ENCODE measurements at places on chromosomes 2 and 18. TPM values are rescaled to one million over a fixed set of nuclear protein-coding genes. Genes with fewer than 3 reads are reported as not detected.

- H3K4me1 ChIP-seq = no peaks in the 10 kb centered on the region
- no peak for DNase-seq
- no peak overlapping the region for H3K27ac ChIP-seq
- no peaks in the 10 kb centered on the region for H3K27me3 ChIP-seq
- no peaks in the 10 kb centered on the region for H3K36me3 ChIP-seq
Measured at GRCh38 chr18:69492861-69493260, 92.2 kb downstream of the DOK6 start.

GRCh38 chr2:173881461-173881860 lies 83.7 kb downstream of the SP3 start:
- H3K27me3 ChIP-seq = no peaks in the 10 kb centered on the region
- peak; percentile 7 for DNase-seq
- H3K4me1 ChIP-seq = peaks cover 4% of the 10 kb centered on the region
- no peak overlapping the region for H3K27ac ChIP-seq

DNA sequence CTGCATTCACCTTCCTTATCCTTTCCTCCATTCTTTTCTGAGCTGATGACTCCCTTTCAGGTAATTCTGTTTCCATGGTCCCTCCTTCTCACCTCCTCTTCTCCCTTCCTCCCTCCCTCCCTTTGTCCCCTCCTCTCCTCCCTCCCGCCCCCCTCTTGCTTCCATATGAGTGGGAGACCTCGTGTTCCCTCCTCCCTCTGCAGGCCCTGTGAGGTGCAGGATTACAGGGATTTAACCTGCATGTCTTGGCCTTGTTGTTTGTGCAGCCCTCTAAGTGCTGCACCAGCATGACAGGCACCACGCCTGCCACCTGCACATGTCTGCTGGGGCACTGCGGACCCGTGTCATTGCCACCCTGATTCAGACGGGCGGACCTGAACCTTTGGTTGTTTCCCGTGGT lies 103.1 kb downstream of the SNTG2 start:
- no peaks in the 10 kb centered on the region for H3K36me3 ChIP-seq
- H3K27me3 ChIP-seq = no peaks in the 10 kb centered on the region
- no peak for DNase-seq
- no peak overlapping the region for H3K27ac ChIP-seq

Gene NPPC
- total RNA-seq = 0.66 TPM

- no peak overlapping the region for H3K4me3 ChIP-seq
- H3K27ac ChIP-seq = no peak overlapping the region
- H3K4me1 ChIP-seq = no peaks in the 10 kb centered on the region
Measured at GRCh38 chr2:82279367-82279766, 1974.8 kb upstream of the LRRTM1 start.

Gene CXCR4
- 2.8 TPM for total RNA-seq

GRCh38 chr2:222057347-222058073 lies 241.3 kb downstream of the PAX3 start:
- no peak overlapping the region for H3K27ac ChIP-seq
- peaks cover 29% of the 10 kb centered on the region for H3K27me3 ChIP-seq
- no peak overlapping the region for H3K4me3 ChIP-seq
- no peak for DNase-seq
- no peaks in the 10 kb centered on the region for H3K36me3 ChIP-seq

DNA sequence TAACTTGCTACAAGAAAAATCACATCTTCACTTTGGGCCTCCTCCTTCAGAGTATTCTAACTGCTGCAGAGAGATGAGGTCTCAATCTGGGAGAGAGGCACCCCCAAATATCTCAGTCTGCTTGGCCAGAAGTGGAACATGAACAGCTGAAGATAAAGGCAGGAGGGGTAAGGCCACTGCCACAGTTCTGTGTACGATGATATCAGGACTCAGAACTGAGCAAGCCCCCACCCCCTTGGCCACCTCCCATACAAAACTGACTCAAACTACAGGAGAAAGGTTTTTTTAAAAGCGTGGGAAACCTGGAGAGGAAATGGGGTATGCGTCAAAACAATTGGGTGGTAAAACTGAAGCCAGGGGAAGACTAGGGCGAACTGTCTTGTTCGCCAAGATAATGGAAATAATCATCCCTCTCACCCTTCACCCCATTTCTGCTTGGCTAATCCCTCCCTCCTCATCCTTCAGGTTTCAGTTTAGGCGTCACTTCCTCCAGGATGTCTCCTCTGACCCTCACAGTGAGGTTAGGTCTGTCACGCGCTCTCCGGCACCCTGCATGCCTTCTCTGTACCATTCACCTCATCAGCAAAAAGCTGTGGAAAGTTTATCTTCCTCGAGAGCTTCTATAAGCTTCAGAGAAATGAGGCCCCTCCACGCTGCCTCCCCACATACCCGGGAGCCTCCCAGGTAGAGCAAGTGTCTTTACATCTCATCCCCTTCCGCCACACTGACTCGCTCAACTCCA lies 64.4 kb downstream of the SFXN5 start:
- no peak overlapping the region for H3K27ac ChIP-seq
- no peaks in the 10 kb centered on the region for H3K27me3 ChIP-seq
- H3K4me3 ChIP-seq = no peak overlapping the region
- H3K36me3 ChIP-seq = no peaks in the 10 kb centered on the region

GRCh38 chr18:79405781-79406575 lies 10.2 kb downstream of the NFATC1 start:
- no peaks in the 10 kb centered on the region for H3K36me3 ChIP-seq
- H3K4me1 ChIP-seq = peaks cover 3% of the 10 kb centered on the region
- H3K27me3 ChIP-seq = peaks cover 15% of the 10 kb centered on the region
- H3K4me3 ChIP-seq = no peak overlapping the region
- no peak overlapping the region for H3K27ac ChIP-seq

Gene DOK6
- total RNA-seq = 3.1 TPM

- peaks cover 2% of the 10 kb centered on the region for H3K27me3 ChIP-seq
- no peak overlapping the region for H3K27ac ChIP-seq
- no peaks in the 10 kb centered on the region for H3K36me3 ChIP-seq
- DNase-seq = no peak
- H3K4me1 ChIP-seq = no peaks in the 10 kb centered on the region
Measured at GRCh38 chr2:17849275-17849674, 29.2 kb upstream of the KCNS3 start.

Gene LYPD6B
- total RNA-seq = 1.1 TPM

Gene CHN1
- total RNA-seq = 23.9 TPM

DNA sequence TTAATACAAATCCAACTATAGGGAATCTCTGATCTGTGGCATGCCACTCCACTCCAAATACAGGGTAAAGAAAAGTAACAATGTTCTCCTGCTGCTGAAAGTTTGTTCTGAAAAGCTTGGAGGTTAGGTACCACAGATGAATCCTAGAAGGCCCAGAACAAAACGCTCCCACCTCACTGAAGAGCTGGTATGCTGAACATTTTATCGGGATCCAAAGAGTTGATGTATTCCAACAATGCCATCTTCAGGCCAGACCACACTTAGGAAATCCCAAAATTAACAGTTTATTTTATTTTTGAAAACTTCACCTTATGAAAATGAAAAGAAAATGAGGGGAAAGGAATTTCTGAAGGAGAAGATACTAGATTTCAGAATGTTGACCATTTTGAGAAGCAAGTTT lies 145.1 kb upstream of the CDH19 start:
- H3K4me1 ChIP-seq = no peaks in the 10 kb centered on the region
- no peaks in the 10 kb centered on the region for H3K36me3 ChIP-seq
- no peaks in the 10 kb centered on the region for H3K27me3 ChIP-seq
- H3K27ac ChIP-seq = no peak overlapping the region

Gene ZC3H8
- total RNA-seq = 7.5 TPM

Gene SPDYA
- 1.3 TPM for total RNA-seq

Gene TRAPPC12
- 65.9 TPM for total RNA-seq

DNA sequence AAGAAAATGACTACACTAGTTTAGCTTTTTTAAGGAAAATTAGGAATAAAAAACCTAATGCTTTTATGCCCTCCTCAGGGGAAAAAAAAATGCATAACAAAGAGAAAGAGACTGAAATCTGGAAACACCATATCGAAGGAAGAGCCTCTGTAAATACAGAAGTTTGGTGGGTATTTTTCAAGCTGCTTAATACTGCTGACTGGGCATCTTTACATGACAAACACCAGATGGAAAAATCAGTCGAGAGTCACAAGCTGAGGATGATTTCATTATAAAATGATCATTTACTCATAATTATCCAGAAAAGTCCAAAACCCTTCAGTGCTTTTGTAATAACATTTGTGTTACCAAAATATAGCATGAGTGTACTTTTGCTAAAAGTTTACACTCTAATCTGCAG lies 1600.7 kb upstream of the ACVR2A start:
- no peak overlapping the region for H3K27ac ChIP-seq
- H3K4me3 ChIP-seq = no peak overlapping the region
- no peaks in the 10 kb centered on the region for H3K27me3 ChIP-seq
- no peaks in the 10 kb centered on the region for H3K36me3 ChIP-seq
- DNase-seq = no peak
- H3K4me1 ChIP-seq = peaks cover 7% of the 10 kb centered on the region

Gene IL1RN
- not detected for total RNA-seq

GRCh38 chr18:49673281-49673680 lies 111.4 kb downstream of the LIPG start:
- no peak overlapping the region for H3K4me3 ChIP-seq
- peaks cover 20% of the 10 kb centered on the region for H3K27me3 ChIP-seq
- no peaks in the 10 kb centered on the region for H3K4me1 ChIP-seq
- DNase-seq = no peak
- no peaks in the 10 kb centered on the region for H3K36me3 ChIP-seq
- no peak overlapping the region for H3K27ac ChIP-seq

DNA sequence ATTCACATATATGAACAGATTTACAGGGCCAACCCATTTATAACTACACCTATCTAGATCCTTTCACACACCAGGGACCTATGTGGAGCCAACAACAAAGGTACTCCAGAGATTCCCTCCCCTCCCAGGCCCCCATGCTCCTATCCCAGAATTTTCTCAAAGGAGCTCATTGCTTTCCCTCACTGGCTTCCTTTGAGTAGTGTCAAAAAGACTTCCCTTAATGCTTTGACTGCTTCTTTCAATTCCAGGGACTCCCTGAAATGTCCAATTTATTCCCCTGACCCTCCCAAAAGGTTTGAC lies 46.6 kb downstream of the IKZF2 start:
- no peak overlapping the region for H3K27ac ChIP-seq
- no peak overlapping the region for H3K4me3 ChIP-seq
- no peak for DNase-seq
- H3K4me1 ChIP-seq = no peaks in the 10 kb centered on the region

Gene PSMA8
- total RNA-seq = not detected

DNA sequence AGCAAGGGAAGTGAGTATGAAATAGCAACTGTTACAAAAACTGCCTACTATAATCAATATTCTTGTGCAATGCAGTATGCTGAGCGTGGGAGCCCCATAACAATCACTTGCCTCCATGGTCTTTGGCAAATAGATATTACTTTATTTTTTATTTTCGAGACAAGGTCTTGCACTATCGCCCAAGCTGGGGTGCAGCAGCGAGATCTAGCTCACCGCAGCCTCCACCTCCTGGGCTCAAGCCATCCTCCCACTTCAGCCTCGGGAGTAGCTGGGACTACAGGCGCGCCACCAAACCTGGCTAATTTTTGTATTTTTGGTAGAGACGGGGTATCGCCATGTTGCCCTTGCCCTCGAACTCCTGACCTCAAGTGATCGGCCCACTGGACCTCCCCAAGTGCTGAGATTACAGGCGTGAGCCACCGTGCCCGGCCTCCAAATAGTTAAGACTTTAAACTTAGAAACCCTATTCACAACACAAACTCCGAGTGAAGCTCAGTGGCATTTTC lies 1.2 kb upstream of the CCNT2 start:
- DNase-seq = no peak
- peaks cover 13% of the 10 kb centered on the region for H3K4me1 ChIP-seq
- peak overlapping the region; percentile 94 for H3K4me3 ChIP-seq
- H3K36me3 ChIP-seq = no peaks in the 10 kb centered on the region

DNA sequence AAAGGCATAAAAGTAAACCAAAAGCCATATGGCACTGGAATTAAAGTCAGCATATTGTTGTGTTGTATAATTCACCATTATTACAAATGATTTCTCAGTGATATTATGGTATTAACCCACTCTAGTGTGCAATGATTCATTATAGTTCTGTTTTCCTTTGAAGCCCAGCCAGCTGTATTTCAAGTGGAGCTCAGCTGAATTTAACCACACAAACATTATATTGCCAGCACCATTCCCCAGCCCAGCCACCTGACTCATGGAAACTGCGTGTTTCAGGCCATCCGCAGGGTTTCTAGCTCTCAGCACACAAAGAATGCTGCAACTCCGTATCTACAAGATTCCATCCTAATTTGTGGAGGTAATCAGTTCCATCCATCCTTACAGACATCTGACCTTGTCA lies 166.8 kb upstream of the CHAC2 start:
- no peak overlapping the region for H3K27ac ChIP-seq
- H3K4me3 ChIP-seq = no peak overlapping the region
- peaks cover 11% of the 10 kb centered on the region for H3K4me1 ChIP-seq
- no peaks in the 10 kb centered on the region for H3K36me3 ChIP-seq
- no peaks in the 10 kb centered on the region for H3K27me3 ChIP-seq

- no peaks in the 10 kb centered on the region for H3K27me3 ChIP-seq
- no peak overlapping the region for H3K27ac ChIP-seq
- DNase-seq = no peak
- peaks cover 10% of the 10 kb centered on the region for H3K4me1 ChIP-seq
- H3K36me3 ChIP-seq = no peaks in the 10 kb centered on the region
- no peak overlapping the region for H3K4me3 ChIP-seq
Measured at GRCh38 chr2:102335871-102336366, 19.7 kb upstream of the IL18R1 start.

- no peak overlapping the region for H3K4me3 ChIP-seq
- H3K4me1 ChIP-seq = peaks cover 3% of the 10 kb centered on the region
- peak; percentile 47 for DNase-seq
- H3K36me3 ChIP-seq = no peaks in the 10 kb centered on the region
- H3K27ac ChIP-seq = no peak overlapping the region
Measured at GRCh38 chr2:18339326-18339725, 221.1 kb downstream of the RDH14 start.

GRCh38 chr2:6739547-6739946 lies 126.2 kb downstream of the CMPK2 start:
- no peaks in the 10 kb centered on the region for H3K4me1 ChIP-seq
- no peaks in the 10 kb centered on the region for H3K27me3 ChIP-seq
- H3K4me3 ChIP-seq = no peak overlapping the region
- no peak overlapping the region for H3K27ac ChIP-seq
- no peaks in the 10 kb centered on the region for H3K36me3 ChIP-seq

Gene MROH2A
- not detected for total RNA-seq

Gene TUBB8B
- total RNA-seq = not detected

- H3K4me3 ChIP-seq = no peak overlapping the region
- H3K27ac ChIP-seq = no peak overlapping the region
- peaks cover 11% of the 10 kb centered on the region for H3K4me1 ChIP-seq
- no peaks in the 10 kb centered on the region for H3K36me3 ChIP-seq
- no peaks in the 10 kb centered on the region for H3K27me3 ChIP-seq
- DNase-seq = no peak
Measured at GRCh38 chr2:98505971-98506664, 61.5 kb downstream of the INPP4A start.

GRCh38 chr2:151478011-151478410 lies 68.3 kb downstream of the RIF1 start:
- H3K4me3 ChIP-seq = no peak overlapping the region
- no peak overlapping the region for H3K27ac ChIP-seq
- H3K36me3 ChIP-seq = peaks cover 14% of the 10 kb centered on the region
- peaks cover 3% of the 10 kb centered on the region for H3K4me1 ChIP-seq

Gene SLC19A3
- total RNA-seq = 0.14 TPM

Gene VWC2L
- total RNA-seq = not detected
